ENCODE measurements at places on chromosomes 7 and 10. TPM values are rescaled to one million over a fixed set of nuclear protein-coding genes. Genes with fewer than 3 reads are reported as not detected.

TSPAN33 gene
- 4.9 TPM for total RNA-seq

HOXA3 gene
- not detected for total RNA-seq

FOXL3 gene
- total RNA-seq = not detected

TPK1 gene
- total RNA-seq = 16.3 TPM

A1CF gene
- total RNA-seq = not detected

KIF11 gene
- total RNA-seq = 52.8 TPM

GSAP gene
- 10.4 TPM for total RNA-seq

INHBA gene
- 0.54 TPM for total RNA-seq

ZKSCAN1 gene
- total RNA-seq = 75.2 TPM

SPDYE5 gene
- total RNA-seq = not detected

WASHC2A gene
- total RNA-seq = 36.5 TPM

GIMAP2 gene
- total RNA-seq = 101 TPM

CFAP58 gene
- total RNA-seq = 0.15 TPM

GRID2IP gene
- 0.10 TPM for total RNA-seq

CTAGE4 gene
- 1.0 TPM for total RNA-seq

UBTD1 gene
- 1.5 TPM for total RNA-seq

POM121C gene
- 84.2 TPM for total RNA-seq

CHST15 gene
- 0.49 TPM for total RNA-seq

RPEL1 gene
- total RNA-seq = not detected

ZNF365 gene
- total RNA-seq = not detected

NUTM2A gene
- total RNA-seq = 0.80 TPM

TAS2R38 gene
- not detected for total RNA-seq

SLC26A5 gene
- not detected for total RNA-seq
